ENCODE measurements at places on chromosomes 16 and 17. TPM values are rescaled to one million over a fixed set of nuclear protein-coding genes. Genes with fewer than 3 reads are reported as not detected.

- no peak for DNase-seq
Observed at GRCh38 chr16:12574721-12575120, 229.0 kb downstream of the CPPED1 start.

Gene SDK2
- total RNA-seq, result 1.5 TPM

- DNase-seq, result no peak
Observed at GRCh38 chr16:82043680-82044584, 8.9 kb downstream of the HSD17B2 start.

DNA sequence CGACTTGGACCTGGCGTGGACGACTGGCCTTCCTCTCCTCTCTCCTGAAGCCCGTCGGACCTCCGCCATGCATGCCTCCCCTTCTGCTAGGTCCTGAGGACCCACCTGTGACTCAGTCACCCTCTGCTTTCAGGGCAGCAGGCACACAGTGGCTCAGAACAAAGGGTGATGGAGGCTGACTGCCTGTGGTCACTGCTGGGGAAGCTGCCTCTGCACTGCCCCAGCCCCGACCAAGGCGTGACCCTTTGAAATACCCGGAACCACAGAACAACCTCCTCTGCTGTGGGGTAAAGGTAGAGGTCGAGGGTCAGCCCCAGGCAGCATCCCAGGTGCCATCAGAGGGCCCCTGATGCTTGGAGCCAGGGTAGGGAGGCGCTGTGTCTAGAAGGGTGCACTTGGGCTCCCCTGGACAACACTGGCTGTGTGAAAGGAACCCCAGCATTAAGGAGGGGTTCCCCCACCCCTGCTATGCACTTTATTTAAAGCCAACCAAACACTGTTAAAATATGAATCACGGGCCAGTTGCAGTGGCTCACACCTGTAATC, 12.5 kb upstream of the SLC4A1 start:
- no peak for DNase-seq

DNA sequence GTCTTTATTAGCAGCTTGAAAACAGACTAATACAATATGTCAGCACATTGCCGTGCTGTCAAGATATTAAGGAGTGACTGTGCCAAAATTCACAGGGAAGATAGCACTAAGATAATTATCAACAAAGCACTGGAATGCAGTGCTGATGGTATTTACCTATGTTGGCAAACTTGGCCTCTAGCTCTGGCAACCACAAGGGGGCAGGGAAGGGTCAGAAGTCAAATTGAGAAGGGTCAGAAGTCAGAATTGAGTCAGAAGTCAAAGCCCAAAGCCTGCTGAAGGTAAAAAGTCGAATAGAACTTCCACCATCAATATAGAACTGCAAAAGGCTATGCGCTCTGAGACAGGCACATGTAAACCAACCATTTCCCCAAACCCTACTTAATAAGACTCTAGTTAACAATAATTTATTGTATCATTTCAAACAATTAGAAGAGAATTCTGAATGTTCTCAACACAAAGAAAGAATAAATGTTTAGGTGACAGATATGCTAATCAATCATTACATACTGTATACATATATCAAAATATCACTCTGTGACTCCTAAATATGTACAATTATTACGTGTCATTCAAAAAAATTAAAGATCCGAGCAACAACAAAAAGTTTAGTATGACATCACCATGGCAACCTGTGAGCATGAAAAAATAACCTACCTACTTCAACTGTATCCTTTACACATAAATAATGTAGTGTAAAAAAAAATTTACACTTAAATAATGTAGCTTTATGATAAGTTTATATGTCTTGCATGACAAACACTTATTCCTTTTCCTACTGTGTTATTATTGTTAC, 916.1 kb downstream of the KCNJ2 start:
- no peak for DNase-seq

GRCh38 chr17:28221751-28222414, 97.1 kb upstream of the TMEM97 start:
- DNase-seq, result no peak

DNA sequence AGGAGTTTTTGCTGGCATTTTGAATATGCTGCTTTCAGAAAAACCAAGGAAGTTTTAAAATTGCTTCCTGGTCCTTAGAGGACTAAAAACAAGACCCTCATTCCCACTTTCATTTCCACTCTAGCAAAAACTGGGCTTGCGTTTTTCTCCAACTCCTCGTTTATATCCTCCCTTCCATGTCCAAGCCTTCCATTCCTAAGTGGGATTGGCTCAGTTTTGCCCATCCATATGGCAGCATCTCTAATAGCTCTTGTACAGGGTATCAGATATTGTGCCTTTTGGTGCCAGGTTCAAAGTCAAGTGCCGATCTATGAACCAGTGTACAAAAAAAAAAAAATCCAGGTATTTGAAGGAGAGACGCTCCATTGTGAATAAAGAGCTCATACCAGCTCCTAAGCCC, 9.9 kb upstream of the TBKBP1 start:
- DNase-seq, result no peak

- DNase-seq, result no peak
Observed at GRCh38 chr17:30450125-30451027, 26.8 kb upstream of the GOSR1 start.

Gene PARN
- total RNA-seq, result 32.2 TPM

- peak; percentile 96 for DNase-seq
Observed at GRCh38 chr17:49496183-49496866, 1.2 kb downstream of the NGFR start.

DNA sequence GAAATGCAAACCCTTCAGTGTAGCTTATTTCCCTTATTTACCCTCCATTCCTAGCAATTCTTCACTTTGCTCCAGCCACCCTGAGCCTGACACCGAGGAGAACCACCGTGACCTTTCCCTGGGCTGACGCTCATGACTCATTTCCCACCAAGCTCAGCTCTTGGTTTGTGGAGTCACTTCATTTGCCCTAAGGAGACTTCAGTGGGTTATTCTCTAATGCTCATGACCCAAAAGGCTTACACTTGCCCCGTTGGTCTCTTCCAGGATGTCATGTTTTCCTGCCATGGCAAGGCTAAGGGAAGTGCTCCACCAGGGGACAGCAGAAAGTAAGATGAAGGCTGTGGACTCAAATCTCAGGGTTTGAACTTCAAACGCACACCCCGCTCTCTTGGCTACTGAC, 161.0 kb downstream of the CBLN1 start:
- no peak for DNase-seq

DNA sequence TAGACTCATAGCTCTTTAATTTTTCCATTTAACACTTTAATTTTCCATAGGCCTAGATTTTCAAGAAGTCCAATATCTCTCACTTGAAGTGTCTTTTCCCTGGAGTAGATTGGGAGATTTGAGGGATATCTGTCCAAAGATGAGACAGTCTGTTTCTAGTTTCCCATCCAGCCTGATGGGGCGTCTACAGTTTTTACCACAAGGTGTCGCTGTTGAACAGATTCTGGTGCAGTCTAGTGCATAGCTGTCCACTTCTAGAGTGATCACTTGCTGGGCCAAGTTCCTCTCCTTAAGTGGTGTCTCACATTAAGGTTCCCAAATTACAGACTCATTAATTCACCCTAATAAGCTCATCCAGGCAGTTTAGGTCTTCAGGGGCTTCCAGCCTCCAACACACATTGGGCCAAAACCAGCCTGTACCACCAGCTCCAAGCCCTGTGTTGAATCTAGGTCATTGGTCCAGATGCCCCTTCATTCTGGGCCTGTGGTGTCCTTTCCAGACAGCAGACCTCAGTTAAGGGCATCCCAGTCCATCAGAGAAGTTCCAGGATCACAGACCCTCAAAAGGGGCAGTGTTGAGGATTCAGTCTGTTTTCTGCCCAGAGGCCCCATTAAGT, 9.4 kb downstream of the SNX20 start:
- no peak for DNase-seq

DNA sequence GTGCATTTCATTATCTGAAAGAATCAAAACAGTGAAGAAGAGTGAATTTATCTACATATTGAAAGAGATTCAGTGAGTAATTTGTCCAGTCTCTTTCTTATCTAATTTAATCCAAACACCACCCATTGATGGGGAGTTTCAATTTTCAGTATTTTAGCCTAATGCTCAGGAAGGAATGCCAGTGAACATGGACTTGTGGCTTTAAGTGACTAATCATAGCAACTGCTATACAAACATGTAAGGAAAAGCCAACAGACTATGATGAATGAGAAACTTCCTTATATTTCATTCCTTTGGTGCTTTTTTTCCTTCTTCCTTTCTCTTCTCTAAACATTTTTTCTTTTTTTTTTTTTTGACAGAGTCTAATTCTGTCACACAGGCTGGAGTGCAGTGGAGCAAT, 885.8 kb downstream of the KCNJ2 start:
- DNase-seq, result no peak

Gene GEMIN4
- 25.1 TPM for total RNA-seq

- DNase-seq, result no peak
Observed at GRCh38 chr17:57606111-57606875, 138.8 kb downstream of the CCDC182 start.

Gene TSPOAP1
- total RNA-seq, result 123 TPM

Gene TMEM238L
- not detected for total RNA-seq

DNA sequence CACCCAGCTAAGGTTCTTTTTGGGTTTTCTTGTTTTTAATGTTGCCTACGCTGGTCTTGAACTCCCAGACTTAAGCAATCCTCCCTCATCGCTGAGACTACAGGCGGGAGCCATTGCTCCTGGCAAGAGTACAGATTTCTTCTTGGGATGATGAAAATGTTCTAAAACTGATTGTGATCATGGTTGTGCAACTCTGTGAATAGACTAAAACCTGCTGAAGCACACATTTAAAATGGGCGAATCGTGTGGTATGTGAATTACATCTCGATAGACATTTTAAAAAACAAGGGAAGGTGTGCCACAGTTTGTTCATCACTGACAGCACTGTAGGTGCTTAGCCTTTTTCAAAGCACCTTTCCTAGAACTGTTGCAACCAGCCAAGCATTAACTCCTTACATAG, 48.8 kb upstream of the CDH3 start:
- DNase-seq, result no peak

- no peak for DNase-seq
Observed at GRCh38 chr17:69485901-69486643, 71.6 kb downstream of the MAP2K6 start.

GRCh38 chr16:51816929-51817328, 665.9 kb upstream of the SALL1 start:
- DNase-seq, result no peak

GRCh38 chr16:87328846-87329245, 11.7 kb upstream of the C16orf95 start:
- no peak for DNase-seq

- no peak for DNase-seq
Observed at GRCh38 chr17:81902023-81902652, at the start of gene NPB. Gene NPB, plus strand, starts transcription at chr17:81902238. Its CDS starts 40 bp downstream, at chr17:81902278.

Gene AHSP
- not detected for total RNA-seq

DNA sequence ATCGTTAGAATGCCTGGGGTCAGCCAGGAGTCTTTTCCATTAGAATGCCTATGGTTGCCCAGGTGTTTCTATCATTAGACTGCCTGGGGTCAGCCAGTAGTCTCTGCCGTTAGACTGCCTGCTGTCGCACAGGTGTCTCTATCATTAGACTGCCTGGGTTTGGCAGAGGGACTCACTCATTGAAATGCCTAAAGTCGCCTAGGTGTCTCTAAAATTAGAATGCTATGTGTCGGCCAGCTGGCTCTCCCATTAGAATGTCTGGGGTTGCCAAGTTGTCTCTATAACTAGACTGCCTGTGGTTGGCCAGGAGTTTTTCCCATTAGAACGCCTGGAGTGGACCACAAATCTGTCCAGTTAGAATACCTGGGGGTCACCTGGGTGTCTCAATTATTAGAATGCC, 2266.5 kb downstream of the TP53TG3F start:
- DNase-seq, result no peak

Gene SEPTIN1
- total RNA-seq, result 161 TPM

GRCh38 chr16:84928679-84929420, 82.5 kb downstream of the ZDHHC7 start:
- no peak for DNase-seq

Gene GINS2
- total RNA-seq, result 42.3 TPM

Gene BCL6B
- 0.86 TPM for total RNA-seq

DNA sequence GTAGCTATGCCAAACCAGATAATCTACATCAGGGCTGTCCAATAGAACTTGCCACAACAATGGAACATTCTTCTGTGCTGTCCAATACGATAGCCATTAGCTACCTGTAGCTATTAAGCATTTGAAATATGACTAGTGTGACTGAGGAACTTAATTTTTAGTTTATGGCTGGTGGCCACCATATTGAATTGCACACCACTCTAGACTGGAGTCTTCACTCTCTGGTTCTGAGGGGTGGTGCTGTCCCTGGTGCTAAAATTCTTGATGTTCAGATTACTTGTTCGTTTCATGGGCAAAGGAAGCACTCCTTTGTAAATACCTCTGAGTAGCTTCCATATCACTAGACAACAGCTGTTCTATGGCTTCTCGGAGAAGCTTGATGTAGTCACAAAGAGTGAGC, 296.6 kb downstream of the NPIPA8 start:
- no peak for DNase-seq

GRCh38 chr17:75571197-75571884, 16.3 kb upstream of the MYO15B start:
- no peak for DNase-seq

DNA sequence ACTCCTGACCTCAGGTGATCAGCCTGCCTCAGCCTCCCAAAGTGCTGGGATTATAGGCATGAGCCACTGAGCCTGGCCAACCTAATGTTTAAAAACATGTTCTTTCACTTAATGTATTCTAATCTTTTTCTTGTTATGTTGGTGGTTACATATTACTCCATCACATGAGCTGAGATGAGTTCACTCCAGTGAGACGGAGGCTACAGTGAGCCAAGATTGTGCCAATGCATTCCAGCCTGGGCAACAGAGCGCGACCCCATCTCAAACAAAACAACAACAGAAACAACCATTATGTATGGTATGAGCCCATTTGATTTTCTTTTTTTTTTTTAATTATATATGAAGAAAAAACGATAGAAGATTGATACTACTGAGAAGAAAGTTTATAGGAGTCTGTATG, 39.6 kb downstream of the SLC39A11 start:
- no peak for DNase-seq

- DNase-seq, result peak; percentile 24
Observed at GRCh38 chr16:54931120-54932014, 702 bp downstream of the IRX5 start.

GRCh38 chr16:88855176-88855575, 1.6 kb downstream of the GALNS start:
- DNase-seq, result no peak

DNA sequence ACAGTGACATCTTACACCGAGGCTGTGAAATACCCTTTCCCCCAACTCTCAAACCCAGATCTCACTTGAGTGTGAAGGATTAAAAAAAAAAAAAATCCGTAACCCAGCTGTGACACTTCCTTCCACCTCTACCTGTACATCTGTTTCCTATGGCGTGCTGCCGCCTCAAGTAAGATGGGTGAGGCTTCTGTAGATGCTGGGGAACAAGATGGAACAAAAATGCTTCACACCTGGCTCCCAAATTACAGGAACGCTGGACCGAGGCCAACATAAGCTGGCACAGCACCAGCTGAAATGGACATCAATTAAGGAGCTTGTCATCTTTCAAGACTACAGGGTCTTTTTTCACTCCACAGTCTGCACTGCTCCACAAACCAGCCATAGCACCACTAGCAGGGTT, 95.9 kb downstream of the HIC1 start:
- DNase-seq, result no peak

Gene OR3A2
- total RNA-seq, result 1.7 TPM

- DNase-seq, result peak; percentile 74
Observed at GRCh38 chr17:45149037-45149668, 878 bp downstream of the HEXIM1 start.

GRCh38 chr17:50949128-50949988, 83.2 kb upstream of the TOB1 start:
- DNase-seq, result peak; percentile 52

Gene CD300H
- total RNA-seq, result not detected
